SW 1271 (cell line): ENCODE measurements at places on chromosomes 7 and 10.

GRCh38 chr10:11270858-11271179 lies 253.1 kb downstream of the CELF2 start:
- DNase-seq = no peak

- DNase-seq = no peak
Measured at GRCh38 chr10:120607710-120608703, 151.0 kb downstream of the PLPP4 start.

- DNase-seq = no peak
Measured at GRCh38 chr10:74586088-74586585, 240.3 kb upstream of the KAT6B start.

DNA sequence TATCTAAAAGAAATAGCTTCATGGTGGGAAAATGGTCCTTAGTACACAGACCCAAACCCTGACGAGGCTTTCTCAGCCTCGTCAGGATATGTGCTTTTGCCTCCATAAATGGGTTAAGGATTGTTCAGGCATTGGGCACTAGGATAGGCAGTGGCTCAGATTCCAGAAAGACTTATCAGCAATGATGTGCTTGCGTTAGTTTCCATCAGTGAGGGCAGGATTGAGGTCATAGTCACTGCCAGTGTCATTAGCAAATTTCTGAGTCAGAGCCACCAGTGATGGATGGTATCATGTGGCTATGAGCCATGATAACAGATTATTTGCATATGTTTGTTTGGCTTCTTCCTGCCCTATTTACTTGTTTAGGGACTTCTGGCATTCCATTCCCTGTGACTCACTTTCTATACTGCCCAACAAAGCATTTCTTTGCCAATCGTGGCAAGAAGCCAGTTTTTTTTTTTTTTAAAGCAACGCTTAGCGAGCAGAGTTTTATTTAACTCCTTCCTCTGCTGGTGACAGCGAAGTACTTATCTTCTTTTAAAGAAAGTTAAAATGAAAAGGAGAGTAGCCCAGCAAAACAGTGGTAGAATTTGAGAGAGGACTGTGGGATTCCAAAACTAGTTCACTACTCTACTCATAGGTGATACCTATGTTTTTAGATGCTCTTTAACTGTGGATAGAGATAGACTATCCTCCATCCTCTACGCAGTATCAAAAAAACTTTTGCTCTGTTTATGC lies 44.4 kb downstream of the MYPN start:
- peak; percentile 95 for DNase-seq

DNA sequence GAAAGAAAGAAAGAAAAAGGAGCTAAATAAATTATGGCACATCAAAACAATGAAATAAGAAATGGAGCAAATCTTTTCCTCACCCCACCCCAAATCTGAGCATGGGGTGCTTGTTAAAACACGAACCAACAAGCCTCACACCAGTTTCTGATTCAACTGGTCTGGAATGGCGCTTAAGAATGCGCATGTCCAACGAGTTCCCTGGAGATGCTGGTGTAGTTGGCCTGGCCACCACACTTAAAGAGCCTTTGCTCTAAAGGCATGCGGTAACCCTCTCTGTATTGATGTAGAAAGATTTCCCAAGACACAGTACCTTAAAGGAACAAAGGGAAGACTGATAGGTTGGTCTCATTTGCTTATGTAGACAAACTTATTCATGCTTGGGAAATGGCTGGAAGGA lies 49.1 kb upstream of the STEAP1B start:
- DNase-seq = no peak

DNA sequence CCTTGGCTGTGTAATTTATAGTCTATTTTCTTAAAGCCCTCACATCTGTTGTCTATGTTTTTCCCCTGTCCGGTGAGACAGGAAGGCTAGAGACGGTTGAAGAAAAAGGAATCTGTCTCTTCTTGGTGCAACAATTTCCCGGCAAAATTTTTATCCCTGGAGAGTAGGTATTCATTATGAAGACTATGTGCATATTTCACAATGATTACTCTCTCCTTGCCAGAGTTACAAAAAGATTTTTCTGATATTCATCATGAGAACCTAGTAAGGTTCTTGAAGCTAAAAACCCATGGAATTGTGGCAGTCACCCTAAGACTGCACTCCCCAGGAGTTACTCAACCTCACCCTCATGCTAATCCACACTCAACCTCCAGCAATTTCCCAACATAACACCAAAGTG lies 55.0 kb upstream of the GHITM start:
- DNase-seq = no peak

- DNase-seq = no peak
Measured at GRCh38 chr7:91169830-91170191, 94.4 kb upstream of the FZD1 start.

DNA sequence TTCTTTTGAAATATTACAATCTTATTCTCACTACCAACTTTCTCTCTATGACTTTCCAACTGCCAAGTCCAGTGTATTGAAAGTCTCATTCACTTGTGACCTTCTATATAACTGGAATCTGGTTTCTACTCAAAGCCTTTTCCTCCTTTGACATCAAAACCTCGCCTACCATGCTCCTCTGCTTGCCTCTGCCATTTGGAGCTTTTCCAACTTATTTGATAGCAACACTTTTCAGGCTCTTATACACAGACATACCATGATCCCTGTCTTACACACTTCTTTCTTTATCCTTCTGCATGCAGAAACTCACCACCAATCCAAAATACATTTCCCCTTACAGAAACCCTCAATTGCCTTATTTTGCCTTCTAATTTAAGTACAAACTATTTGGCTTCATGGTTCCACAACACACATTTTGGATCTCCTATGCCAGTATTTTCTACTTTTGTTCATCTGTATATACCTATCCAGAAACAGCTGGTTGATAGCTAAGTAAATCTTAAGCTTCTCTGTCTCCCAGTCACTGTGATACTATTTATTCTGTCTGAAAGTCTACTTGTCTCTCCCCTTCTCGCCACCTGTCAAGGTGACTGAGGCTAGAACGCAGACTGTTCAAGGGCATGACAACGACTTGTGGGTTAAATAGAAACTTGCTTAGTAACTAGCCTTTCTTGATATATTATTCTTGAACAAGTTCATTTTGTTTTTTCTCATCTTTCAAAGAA lies 22.4 kb downstream of the GNG11 start:
- DNase-seq = no peak

GRCh38 chr7:28988091-28988490 lies 30.0 kb upstream of the TRIL start:
- DNase-seq = no peak

DNA sequence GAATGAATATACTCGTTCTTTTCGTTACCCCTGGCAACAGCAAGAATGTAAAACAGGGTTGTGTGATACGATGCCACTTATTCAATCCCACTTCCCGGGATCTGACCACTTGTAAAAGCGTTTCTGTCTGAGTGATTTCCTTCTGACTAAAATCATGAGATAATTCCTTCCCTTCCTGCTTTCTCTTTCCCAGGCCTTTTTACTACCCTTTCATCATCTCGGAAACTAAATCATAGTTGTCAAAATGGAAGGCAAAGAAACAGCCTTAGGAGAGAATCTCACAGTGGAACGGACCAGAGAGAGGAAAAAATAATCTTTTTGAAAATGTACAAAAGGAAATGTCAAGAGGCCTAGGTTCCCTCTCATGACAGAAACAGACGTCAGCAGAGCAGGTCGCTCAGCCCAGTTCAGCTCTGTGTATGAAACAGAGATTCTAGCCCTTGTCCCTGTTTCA lies 29.8 kb downstream of the DIP2C start:
- DNase-seq = no peak

DNA sequence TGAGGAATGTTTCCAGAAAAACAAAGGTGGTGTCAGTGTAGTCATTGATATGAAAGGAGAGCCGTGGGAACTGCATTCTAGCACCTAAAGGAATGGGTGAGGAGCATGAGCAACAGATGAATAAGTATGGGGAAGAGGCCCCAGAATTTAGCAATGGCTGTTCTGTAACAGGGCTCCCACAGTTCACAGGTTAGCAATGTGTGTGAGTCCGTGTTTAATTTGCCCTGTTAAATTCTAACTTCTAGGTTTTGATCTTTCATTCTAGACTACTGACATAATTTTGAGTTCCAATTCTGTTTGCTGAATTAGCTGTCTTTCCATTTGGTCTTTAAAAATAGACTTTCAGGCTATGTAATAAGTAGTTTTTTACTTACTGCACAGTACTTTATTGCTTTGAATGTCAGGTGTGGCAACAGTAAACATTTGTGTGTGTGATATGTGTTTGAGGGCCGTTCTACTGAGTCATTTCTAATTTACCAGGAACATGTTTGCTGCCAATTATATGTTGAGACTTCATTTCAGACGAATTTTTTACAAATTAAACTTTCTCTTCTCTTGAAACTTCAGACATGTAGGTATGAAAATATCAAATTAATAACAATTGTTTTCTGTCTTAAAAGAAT lies 8.8 kb downstream of the STK17A start:
- no peak for DNase-seq

- DNase-seq = no peak
Measured at GRCh38 chr7:122046402-122046801, 97.6 kb downstream of the AASS start.

DNA sequence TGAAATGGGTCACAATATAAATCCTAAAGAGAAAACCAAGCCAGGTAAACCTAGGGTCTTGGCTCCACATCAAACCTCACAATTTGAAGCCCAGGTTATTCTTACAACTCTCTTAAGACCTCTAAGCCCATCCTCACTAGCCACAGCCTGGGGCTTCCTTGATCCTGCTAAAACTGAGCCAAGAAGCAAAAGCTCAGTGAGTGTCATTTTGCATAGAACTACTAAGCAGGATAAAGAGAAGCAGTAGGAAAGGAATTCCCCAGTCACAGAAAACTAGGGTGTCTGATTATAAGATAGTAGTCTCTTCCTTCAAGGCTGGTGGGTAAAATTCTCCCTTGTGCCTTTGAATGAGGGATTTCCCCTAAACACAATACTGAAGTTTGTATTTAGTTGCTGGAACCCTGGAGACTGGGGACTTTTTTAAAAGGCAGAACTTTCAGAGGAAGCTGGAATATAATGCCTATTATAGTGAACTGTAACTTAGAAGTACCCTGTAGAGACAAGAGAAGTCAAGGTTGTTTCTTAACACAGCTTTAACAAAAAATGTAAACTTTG lies 196.6 kb upstream of the KIAA1217 start:
- no peak for DNase-seq

- DNase-seq = no peak
Measured at GRCh38 chr10:118966076-118966849, 63.3 kb upstream of the NANOS1 start.

DNA sequence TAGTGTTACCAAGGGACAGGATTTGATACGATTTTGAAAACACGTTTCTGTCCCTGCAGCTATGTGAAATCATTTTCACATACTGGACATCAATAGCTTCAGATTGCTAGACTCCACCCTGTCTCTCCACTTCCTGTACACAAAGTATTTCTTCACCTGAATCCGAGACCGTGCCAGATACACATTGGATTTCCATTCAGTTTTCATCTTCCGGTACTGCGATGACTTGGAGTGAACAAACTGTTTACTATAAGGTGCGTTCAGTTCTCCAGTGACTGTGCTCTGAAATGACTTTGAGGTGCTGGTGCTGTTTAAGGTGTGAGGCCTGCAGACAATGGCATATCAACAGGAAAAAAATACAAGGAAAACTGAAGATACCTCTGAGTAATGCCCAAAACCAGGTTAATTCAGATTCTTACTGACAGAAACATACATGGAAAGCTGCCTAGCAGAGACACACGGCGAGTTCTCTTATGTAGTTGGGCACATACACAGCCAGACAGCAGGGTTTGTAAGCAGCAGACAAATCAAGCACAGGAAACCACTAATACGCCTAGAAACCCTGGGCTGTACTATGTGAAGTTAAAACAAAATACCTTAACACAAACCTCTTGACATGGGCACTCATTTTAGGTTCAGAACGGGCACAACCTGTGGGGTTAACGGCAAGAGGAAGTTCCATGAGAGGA lies 119.2 kb downstream of the GALNT11 start:
- no peak for DNase-seq

- DNase-seq = no peak
Measured at GRCh38 chr7:96953676-96954513, 51.5 kb upstream of the DLX6 start.

GRCh38 chr10:69479240-69480067 lies 28.2 kb downstream of the TSPAN15 start:
- DNase-seq = no peak

DNA sequence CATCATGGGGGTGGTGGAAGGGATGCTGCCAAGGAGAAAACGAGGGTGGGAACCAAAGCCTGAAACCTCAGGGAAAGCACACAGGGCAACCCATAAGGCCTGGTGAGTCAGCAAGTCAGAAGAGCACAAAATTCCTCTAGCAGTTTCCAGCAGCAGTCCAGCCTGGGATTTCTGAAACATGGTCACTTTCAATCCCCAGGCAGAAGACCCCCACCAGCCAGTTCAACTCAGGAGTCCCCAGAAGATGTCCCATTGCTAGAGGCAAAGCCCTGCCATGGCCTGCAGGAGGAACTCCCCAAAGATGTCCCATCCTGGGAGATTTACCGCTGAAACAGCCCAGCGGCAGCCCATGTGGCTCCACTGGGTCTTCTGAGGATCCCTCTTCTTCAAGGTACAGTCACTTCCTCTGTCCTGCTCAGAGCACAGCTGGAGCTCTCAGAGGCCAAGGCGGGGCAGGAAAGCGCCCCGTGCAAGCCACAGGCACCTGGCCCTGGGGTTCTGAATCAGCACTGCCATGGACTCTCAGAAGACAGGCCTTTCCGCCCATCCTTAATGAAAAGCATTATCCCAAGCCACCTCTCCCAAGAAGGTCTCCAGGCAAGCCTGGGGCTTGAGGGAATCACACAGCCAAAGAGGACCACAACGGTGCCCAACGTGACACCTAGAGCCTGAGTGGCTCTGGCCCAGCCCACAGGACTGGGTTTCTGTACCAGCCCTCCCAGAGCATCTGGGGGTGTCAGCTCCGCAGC lies 196.9 kb downstream of the GRID1 start:
- DNase-seq = no peak

DNA sequence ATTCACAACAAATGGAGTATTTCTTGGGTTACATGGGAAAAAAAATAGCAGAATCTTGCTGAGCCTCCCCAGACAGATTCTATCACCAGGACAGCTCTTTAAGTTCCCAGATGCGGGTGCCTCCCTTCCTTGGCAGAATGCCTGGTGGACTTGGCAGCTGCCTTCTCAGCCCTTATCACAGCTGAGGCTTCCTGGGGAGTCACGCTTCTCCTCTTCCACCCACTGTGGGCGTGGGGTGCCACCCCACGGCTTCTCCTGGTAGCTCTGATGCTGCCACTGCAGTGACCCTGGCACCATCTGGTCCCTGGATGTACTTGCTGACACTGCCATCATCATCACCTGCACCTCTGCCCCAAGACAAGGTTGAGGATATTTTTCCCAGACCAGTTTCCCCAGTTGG lies 16.2 kb upstream of the NME8 start:
- no peak for DNase-seq

DNA sequence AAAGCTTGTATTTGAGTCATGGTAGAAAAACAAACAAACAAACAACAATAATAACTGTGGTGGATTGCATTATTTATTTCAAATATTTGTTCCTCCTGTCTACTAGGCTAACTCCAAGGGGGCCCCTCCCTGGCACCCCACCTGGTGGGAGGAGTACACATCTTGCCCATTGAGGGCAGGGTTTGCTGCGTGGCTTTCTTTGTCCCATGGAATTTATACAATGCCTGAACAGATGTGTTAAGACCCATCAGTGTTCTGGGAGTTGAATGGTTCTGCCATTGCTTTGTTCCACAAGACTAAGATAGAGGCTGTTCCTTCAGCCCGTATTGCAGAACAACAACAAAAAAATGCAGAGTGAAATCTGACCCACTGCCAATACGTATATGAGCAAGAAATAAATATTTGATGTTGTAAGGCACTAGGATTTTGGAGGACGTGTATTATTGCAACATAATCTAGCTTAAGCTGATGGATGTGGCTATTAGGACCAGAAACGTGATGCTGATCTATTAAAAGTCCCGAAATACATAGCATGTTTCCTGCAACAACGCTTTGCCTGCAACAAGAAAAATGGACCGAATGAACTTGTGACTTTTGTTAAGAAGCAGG lies 119.1 kb upstream of the JCAD start:
- DNase-seq = no peak
